ENCODE measurements at places on chromosomes 2 and 18. TPM values are rescaled to one million over a fixed set of nuclear protein-coding genes. Genes with fewer than 3 reads are reported as not detected.

INO80B gene
- polyA plus RNA-seq = 40.5 TPM

CCDC74A gene
- 13.9 TPM for polyA plus RNA-seq

METTL5 gene
- polyA plus RNA-seq = 89.1 TPM

GYPC gene
- polyA plus RNA-seq = 86.6 TPM

CD8B2 gene
- polyA plus RNA-seq = not detected

EPC2 gene
- 8.3 TPM for polyA plus RNA-seq

ACMSD gene
- polyA plus RNA-seq = not detected

SP140 gene
- polyA plus RNA-seq = 2.3 TPM

IL1RN gene
- polyA plus RNA-seq = 2.6 TPM

BOLA3 gene
- polyA plus RNA-seq = 37.8 TPM

SPHKAP gene
- not detected for polyA plus RNA-seq

PROM2 gene
- polyA plus RNA-seq = 0.07 TPM

ZAP70 gene
- polyA plus RNA-seq = 5.9 TPM

DQX1 gene
- 0.17 TPM for polyA plus RNA-seq

CHRNG gene
- 0.08 TPM for polyA plus RNA-seq

COLEC11 gene
- 16.8 TPM for polyA plus RNA-seq

EVA1A gene
- 4.3 TPM for polyA plus RNA-seq

PLA2R1 gene
- polyA plus RNA-seq = 5.4 TPM

HTR2B gene
- polyA plus RNA-seq = 15.8 TPM

CROCC2 gene
- 0.07 TPM for polyA plus RNA-seq

B3GNT7 gene
- polyA plus RNA-seq = 3.1 TPM

SNRPD1 gene
- 12.2 TPM for polyA plus RNA-seq

EFR3B gene
- polyA plus RNA-seq = 2.1 TPM

RBM43 gene
- polyA plus RNA-seq = 38.7 TPM

GALNT13 gene
- polyA plus RNA-seq = 4.7 TPM

NEU2 gene
- polyA plus RNA-seq = not detected

INHA gene
- polyA plus RNA-seq = 44.6 TPM

PDE1A gene
- 6.3 TPM for polyA plus RNA-seq

ALKAL2 gene
- 136 TPM for polyA plus RNA-seq

TUBB8B gene
- polyA plus RNA-seq = not detected

DPP10 gene
- 7.8 TPM for polyA plus RNA-seq

LOXHD1 gene
- polyA plus RNA-seq = 0.16 TPM
